Spleen (tissue), 13 donors: ENCODE measurements at places on chromosomes 3 and 15. TPM values are rescaled to one million over a fixed set of nuclear protein-coding genes. Genes with fewer than 3 reads are reported as not detected.

The TGM5 gene
- not detected for polyA plus RNA-seq

The PCOLCE2 gene
- polyA plus RNA-seq, result 9.1 TPM

The NR1I2 gene
- 0.26 TPM for polyA plus RNA-seq

The ZNF385D gene
- polyA plus RNA-seq, result 0.05 TPM

The EXOSC7 gene
- 32.1 TPM for polyA plus RNA-seq

The FRG2C gene
- not detected for polyA plus RNA-seq

The KIF9 gene
- polyA plus RNA-seq, result 6.8 TPM

The PROS1 gene
- polyA plus RNA-seq, result 5.0 TPM

GRCh38 chr15:98375513-98376340 is 272.6 kb upstream of the IGF1R start:
- DNase-seq, result no peak
- no peak overlapping the region for H3K4me3 ChIP-seq
- H3K27ac ChIP-seq, result no peak overlapping the region
- no peaks in the 10 kb centered on the region for H3K36me3 ChIP-seq
- no peaks in the 10 kb centered on the region for H3K4me1 ChIP-seq

- no peak overlapping the region for H3K27ac ChIP-seq
- no peaks in the 10 kb centered on the region for H3K36me3 ChIP-seq
- H3K4me1 ChIP-seq, result no peaks in the 10 kb centered on the region
- no peak for DNase-seq
- no peaks in the 10 kb centered on the region for H3K27me3 ChIP-seq
- no peak overlapping the region for H3K4me3 ChIP-seq
Observed at GRCh38 chr3:25044762-25045710, 383.0 kb upstream of the RARB start.

DNA sequence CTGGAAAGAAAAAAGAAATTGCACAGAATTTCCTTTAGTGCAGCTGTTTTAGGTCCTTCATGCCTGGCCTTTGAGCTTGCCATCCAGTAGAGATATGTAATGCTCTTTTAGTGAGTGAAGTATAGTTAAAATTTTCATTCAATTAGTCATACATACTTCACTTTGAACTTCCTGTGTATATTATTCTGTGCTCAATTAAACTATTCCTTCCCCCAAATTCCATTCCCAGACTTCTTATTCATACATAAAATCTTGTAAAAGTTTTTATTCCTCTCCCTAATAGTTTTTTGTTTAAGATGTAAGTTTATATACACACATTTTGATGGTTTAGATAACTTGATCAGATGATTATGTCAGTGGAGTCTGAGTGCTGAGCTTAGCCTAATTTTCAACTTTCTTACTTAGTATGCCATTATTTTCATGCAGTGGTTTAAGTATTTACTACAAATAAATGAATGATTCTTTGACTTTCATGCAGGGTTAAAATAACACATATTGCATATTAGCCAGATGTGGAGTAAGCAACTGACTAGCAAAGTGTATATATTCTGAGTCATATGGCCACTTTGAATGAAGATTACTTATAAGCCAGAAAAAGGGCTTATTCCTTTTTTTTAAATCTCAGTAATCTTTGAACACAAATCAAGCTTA is 42.5 kb upstream of the ABHD10 start:
- peaks cover 26% of the 10 kb centered on the region for H3K36me3 ChIP-seq
- H3K27me3 ChIP-seq, result no peaks in the 10 kb centered on the region
- no peak overlapping the region for H3K4me3 ChIP-seq
- no peak overlapping the region for H3K27ac ChIP-seq
- no peak for DNase-seq

GRCh38 chr15:86756688-86757087 is 677.0 kb downstream of the AGBL1 start:
- no peaks in the 10 kb centered on the region for H3K36me3 ChIP-seq
- no peak overlapping the region for H3K4me3 ChIP-seq
- DNase-seq, result no peak
- no peaks in the 10 kb centered on the region for H3K4me1 ChIP-seq

GRCh38 chr3:81816473-81817250 is 55.2 kb upstream of the GBE1 start:
- H3K27ac ChIP-seq, result no peak overlapping the region
- no peaks in the 10 kb centered on the region for H3K36me3 ChIP-seq
- DNase-seq, result no peak
- no peak overlapping the region for H3K4me3 ChIP-seq

- peaks cover 10% of the 10 kb centered on the region for H3K4me1 ChIP-seq
- no peak for DNase-seq
Observed at GRCh38 chr15:43250785-43251184, 15.9 kb downstream of the TGM5 start.

DNA sequence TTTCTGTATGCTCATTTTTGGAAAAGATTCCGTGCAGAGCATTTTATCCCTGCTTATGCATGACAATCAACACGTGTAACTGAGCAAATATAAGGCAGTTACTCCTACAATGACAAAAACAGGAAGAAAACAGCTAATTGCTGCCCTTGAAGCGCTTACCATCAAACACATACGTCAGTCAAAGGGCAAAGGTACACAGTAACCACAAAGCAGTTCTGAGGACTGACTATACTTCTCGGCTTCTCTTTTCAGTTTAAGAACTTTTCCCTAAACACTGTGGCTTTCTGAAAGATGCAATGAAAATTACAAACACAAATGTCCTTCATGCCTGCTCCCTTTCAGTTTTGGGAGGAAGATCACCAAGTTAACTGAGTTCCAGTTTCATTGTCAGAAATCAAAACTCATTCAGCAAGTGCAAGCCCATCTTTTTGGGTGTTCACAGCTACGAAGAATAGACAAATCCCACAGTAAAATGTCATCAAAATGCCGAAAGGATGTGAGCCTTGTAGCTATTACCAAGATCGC is 602.8 kb downstream of the FOXP1 start:
- H3K4me3 ChIP-seq, result no peak overlapping the region
- peaks cover 16% of the 10 kb centered on the region for H3K4me1 ChIP-seq
- H3K27ac ChIP-seq, result peak overlapping the region; percentile 47
- H3K27me3 ChIP-seq, result no peaks in the 10 kb centered on the region

DNA sequence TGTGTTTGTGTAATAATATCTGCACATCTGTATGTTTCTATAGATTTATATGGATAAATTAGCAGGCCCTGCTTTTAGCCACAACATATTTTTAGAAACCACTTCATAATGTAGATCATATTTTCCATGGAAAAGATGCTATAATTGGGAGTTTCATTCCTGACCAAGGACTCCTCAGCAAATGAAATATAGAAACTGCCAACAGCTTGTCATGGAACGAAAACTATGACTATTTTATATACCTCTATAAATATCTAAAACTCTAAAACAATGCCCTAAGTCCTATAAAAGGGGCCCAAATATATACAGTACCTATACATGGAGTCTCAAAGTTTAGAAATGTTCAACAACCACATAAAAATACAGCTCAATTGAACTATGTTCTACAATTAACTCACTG is 27.9 kb downstream of the EID1 start:
- no peaks in the 10 kb centered on the region for H3K27me3 ChIP-seq
- H3K27ac ChIP-seq, result no peak overlapping the region
- no peak for DNase-seq
- no peaks in the 10 kb centered on the region for H3K4me1 ChIP-seq
- no peaks in the 10 kb centered on the region for H3K36me3 ChIP-seq

DNA sequence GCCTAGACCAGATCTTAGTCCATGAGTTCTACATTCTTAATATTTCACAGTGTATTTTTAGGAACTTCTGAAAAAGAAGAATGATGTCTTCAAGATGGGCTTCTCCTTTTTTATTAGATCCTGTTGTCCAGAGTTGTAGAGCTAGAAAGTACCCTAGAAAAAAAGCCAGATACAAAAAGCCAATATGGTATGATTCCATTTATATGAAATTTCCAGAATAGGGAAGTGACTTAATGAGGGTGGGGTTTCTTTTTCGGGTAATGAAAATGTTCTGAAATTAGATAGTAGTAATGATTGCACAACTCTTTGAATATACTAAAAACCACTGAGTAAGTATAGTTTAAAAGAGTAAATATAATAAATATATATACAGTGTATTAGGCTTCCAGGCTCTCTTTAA is 116.9 kb downstream of the NFKBIZ start:
- H3K36me3 ChIP-seq, result no peaks in the 10 kb centered on the region
- H3K27me3 ChIP-seq, result no peaks in the 10 kb centered on the region

DNA sequence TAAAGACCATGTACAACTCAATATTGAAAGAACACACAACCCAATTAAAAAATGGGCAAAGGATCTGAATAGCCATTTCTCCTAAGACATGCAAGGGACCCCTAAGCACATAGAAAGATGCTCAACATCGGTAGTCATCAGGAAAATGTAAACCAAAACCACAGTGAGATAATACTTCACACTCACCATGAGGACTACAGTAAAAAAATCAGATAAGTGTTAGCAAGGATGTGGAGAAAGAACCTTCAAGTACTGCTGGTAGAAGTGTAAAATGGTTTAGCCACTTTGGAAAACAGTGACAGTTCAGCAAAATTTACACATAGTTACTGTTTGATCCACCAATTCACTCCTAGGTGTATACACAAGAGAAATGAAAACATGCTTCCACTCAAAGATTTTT is 30.1 kb upstream of the XIRP1 start:
- H3K4me1 ChIP-seq, result no peaks in the 10 kb centered on the region
- no peak overlapping the region for H3K4me3 ChIP-seq

- peaks cover 99% of the 10 kb centered on the region for H3K36me3 ChIP-seq
- H3K27ac ChIP-seq, result no peak overlapping the region
- no peak for DNase-seq
- H3K27me3 ChIP-seq, result no peaks in the 10 kb centered on the region
Observed at GRCh38 chr3:25728101-25728500, 55.1 kb downstream of the NGLY1 start.

DNA sequence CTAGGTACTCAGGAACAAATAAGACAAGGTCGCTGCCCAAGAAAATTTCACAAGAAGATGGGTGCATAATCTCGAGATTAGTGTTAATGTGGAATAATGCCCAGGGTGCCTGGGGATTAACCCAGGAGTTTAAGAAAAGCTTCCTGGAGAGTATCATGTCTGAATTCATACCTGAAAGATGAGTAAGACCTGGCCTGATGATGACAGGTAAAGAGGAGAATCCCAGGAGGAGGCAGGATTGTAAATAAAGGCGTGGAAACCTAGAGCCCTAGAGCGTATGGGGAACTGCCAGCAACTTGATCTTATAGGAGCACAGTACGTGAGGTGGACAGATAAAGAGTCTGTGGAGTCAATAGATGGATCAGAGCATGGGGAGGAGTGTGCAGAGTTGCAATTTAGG is 43.0 kb downstream of the ARRDC4 start:
- H3K4me1 ChIP-seq, result no peaks in the 10 kb centered on the region
- H3K27ac ChIP-seq, result no peak overlapping the region
- no peaks in the 10 kb centered on the region for H3K36me3 ChIP-seq
- DNase-seq, result no peak
- H3K27me3 ChIP-seq, result no peaks in the 10 kb centered on the region
- no peak overlapping the region for H3K4me3 ChIP-seq

DNA sequence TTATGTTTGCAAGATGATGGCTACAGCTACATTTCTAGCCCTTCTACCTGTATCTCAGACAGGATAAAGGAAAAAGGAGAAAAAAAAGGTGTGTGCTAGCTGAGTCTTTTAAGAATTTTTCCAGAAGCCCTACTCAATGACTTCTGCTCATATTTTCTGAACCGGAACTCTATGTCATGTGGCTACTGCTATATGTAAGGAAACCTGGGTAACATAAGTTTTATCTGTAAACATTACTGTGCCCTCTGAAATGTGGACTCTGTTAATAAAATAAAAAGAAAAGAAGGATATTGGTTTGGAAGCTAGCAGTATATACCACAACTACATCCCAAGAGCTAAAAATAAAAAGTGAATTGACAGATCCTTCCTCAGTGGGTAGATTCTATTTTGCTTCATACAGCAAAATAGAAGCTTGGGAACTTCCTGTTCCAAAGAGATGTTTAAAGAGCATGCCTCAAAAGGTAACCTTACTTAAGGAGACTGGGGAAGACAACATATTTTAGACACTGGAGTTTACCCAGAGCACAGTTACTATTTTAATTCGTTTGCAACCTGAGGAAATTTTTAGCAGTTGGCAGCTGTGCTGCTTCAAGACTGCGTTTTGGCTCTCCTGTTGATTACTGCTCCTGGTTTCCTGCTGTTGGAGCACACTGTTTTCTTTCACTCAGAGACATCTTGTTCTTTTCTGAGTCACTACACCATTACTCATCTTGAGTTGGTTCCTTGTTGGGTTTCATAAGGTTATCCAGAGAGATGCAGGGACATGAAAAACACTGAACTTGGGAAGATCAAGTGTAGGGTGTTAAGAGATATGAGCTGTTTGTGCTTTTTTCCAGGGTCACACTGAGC is 280.7 kb downstream of the NFKBIZ start:
- DNase-seq, result no peak
- H3K4me3 ChIP-seq, result no peak overlapping the region
- no peaks in the 10 kb centered on the region for H3K4me1 ChIP-seq
- H3K27ac ChIP-seq, result no peak overlapping the region
- H3K36me3 ChIP-seq, result no peaks in the 10 kb centered on the region

DNA sequence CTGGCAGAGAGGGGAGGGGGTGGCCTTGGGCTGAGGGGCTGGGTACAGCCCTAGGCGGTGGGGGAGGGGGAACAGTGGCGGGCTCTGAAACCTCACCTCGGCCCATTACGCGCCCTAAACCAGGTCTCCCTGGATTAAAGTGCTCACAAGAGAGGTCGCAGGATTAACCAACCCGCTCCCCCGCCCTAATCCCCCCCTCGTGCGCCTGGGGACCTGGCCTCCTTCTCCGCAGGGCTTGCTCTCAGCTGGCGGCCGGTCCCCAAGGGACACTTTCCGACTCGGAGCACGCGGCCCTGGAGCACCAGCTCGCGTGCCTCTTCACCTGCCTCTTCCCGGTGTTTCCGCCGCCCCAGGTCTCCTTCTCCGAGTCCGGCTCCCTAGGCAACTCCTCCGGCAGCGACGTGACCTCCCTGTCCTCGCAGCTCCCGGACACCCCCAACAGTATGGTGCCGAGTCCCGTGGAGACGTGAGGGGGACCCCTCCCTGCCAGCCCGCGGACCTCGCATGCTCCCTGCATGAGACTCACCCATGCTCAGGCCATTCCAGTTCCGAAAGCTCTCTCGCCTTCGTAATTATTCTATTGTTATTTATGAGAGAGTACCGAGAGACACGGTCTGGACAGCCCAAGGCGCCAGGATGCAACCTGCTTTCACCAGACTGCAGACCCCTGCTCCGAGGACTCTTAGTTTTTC is 4.9 kb downstream of the ISL2 start:
- H3K27me3 ChIP-seq, result peaks cover 96% of the 10 kb centered on the region
- peaks cover 88% of the 10 kb centered on the region for H3K4me1 ChIP-seq
- H3K36me3 ChIP-seq, result no peaks in the 10 kb centered on the region
- H3K4me3 ChIP-seq, result no peak overlapping the region
- no peak overlapping the region for H3K27ac ChIP-seq
